ENCODE measurements at places on chromosomes 5 and 9. TPM values are rescaled to one million over a fixed set of nuclear protein-coding genes. Genes with fewer than 3 reads are reported as not detected.

- DNase-seq = no peak
These were observed 9.5 kb downstream of the CEMIP2 start for GRCh38 chr9:71758785-71759184.

DNA sequence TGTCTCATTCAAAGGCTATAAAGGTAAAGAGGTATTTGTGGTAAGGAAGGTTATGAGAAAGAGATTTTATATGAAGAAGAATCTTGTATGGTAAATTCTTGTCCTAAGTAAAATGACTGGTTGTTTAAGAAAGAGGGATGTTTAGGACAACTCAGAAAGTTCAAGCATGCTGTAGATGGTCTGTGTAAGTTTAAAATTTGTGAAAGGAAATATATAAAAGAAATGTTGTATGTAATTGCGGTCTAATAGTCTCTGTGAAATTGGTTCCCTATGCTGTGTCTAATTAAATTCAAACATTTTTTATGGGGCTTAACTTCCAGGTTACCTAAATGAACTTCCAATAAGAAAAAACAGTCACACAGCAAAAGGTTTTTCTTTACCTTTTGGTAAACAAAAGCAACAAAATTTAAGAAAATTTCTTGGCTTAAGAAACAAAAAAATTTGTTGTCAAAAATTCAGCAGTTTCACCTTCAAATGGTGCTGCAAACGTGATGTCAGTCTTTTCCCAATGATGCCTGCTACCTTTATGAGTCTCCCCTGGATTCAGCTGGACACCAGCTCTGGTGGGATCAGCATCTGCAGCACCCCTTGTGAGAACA is 83.0 kb upstream of the FCN1 start:
- no peak for DNase-seq

GRCh38 chr9:134381671-134382516 is 55.6 kb downstream of the RXRA start:
- no peak for DNase-seq

ADAMTS16 gene
- total RNA-seq = under 0.01 TPM

DNA sequence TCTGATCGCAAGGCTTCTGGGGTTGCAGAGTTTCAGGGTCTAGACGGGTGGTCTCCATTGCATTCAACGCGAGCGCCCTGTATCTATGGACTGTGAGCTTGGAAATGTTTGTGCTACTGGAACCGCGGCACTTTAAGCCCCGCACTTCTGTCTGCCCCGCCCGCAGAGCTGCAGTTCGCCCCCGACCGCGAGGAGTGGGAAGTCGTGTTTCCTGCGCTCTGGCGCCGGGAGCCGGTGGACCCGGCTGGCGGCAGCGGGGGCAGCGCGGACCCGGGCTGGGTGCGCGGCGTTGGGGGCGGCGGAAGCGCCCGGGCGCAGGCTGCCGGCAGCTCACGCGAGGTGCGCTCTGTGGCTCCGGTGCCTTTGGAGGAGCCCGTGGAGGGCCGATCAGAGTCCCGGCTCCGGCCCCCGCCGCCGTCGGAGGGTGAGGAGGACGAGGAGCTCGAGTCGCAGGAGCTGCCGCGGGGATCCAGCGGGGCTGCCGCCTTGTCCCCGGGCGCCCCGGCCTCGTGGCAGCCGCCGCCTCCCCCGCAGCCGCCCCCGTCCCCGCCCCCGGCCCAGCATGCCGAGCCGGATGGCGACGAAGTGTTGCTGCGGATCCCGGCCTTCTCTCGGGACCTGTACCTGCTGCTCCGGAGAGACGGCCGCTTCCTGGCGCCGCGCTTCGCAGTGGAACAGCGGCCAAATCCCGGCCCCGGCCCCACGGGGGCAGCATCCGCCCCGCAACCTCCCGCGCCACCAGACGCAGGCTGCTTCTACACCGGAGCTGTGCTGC is 1.0 kb downstream of the ADAMTS19 start:
- DNase-seq = peak; percentile 43

Measured in liver (tissue), 10 donors.